Right ventricle myocardium inferior (tissue), 1 donor: ENCODE measurements at places on chromosomes 3 and 15.

- no peak for DNase-seq
Measured at GRCh38 chr3:74351213-74351612, 263.2 kb downstream of the CNTN3 start.

DNA sequence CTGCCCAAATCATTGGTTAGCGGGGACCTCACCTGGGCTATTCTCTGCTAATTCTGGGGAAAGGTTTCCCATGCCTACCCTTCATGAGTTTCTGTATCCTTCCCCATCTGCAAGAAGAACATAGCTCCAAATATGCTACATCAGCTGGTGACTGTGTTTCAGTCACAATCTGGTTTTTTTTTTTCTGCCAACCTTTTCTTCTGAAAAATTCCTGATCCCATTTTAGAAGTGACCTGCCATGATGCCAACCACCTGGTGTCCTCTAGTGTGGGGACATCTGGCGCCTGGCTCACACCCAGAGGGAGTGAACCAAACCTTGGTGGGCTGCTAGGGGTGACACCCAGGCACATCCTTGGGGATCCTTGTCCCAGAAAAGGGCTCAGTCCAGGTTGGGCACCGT lies 76.1 kb downstream of the CHRD start:
- DNase-seq, result no peak

- DNase-seq, result no peak
Measured at GRCh38 chr3:58346368-58346767, 13.7 kb downstream of the PXK start.

GRCh38 chr15:74383286-74383685 lies 15.8 kb upstream of the CYP11A1 start:
- no peak for DNase-seq

DNA sequence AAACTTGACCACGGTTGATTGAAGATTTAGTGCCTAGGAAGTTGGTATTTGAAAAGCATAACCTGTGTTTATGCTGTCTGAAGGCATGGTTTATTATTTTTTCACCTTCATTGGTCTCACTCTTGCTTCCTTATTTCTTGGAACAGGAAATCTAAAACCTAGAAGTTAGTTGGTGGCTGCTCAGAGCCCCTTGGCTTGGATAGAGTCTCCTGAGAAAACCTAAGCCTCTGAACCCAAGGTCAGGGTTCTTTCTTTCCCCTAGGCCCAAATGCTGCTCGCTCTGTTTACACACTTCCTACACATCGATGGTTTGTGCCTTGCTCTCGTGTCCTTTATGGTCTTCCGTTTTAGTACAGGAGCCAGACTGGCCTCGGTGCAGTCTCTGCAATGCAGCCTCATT lies 82.2 kb downstream of the TRAK1 start:
- no peak for DNase-seq

- DNase-seq, result no peak
Measured at GRCh38 chr3:1131166-1131565, 38.3 kb downstream of the CNTN6 start.
